ENCODE measurements at places on chromosomes 12 and 14. TPM values are rescaled to one million over a fixed set of nuclear protein-coding genes. Genes with fewer than 3 reads are reported as not detected.

Gene SRRM4
- total RNA-seq: 6.6 TPM

Gene SPTB
- total RNA-seq: 19.0 TPM

- DNase-seq: no peak
Observed at GRCh38 chr14:64388533-64389285, 556 bp downstream of the MTHFD1 start.

- no peak for DNase-seq
Observed at GRCh38 chr12:31390991-31391390, 65.0 kb upstream of the SINHCAF start.

Gene EMP1
- 77.4 TPM for total RNA-seq

DNA sequence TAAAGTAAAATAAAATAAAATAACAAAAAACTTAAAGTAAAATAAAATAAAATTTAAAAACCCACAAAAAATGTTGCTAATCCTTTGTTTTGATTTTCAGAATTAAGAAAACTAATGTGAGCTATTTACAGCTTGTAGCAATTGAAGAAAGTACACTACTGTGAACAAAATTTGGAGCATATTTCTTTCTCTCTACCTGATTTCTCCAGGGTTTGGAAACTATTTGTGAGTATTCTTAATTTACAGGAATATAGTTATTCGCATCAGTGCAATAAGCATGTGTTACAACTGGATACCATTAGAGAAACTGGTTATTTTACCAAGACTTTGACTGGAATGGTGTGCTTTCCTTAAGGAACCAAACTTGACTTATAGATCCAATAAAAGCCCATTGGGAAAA, 86.1 kb upstream of the CNOT2 start:
- DNase-seq: no peak

DNA sequence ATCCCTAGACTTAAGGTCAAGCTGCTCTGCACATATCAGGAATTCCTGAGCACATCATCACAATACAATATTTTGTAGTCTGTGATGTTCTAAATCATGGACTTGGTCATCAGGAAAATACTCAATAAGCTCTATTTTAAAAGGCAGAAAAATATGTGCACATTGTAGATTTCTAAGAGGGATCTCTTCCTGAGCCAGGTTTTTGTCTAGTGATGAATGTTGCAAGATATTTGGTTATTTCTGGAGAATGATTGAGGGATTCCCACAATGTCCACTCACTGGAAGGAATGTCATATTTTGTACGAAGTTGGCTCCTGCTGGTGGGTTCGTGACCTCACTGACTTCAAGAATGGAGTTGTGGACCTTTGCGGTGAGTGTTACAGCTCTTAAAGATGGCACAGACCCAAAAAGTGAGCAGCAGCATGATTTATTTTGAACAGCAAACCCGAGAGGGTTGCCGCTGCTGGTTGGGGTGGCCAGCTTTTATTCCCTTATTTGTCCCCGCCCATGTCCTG, 300.9 kb upstream of the DCN start:
- no peak for DNase-seq

GRCh38 chr14:99190696-99191394, 81.2 kb downstream of the BCL11B start:
- DNase-seq: peak; percentile 47

DNA sequence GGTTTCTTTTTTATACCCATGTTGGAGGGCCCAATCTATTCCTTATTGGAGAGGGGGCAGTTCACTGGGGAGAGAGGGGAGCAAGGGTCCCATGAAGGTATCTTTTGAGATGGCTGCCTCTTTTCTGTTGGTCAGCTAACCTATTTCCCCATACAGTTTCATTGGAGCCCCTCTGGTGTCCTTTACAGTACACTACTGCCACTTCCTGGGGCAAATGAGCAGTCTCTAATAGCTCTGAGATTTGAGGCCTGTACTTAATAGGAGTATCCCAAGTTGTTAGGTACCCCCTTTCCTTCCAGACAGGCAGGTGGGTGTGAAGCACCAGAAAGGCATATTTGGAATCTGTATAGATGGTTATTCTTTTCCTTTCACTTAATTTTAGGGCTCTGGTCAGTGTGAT, 41.3 kb upstream of the RNU6-8 start:
- DNase-seq: no peak

- DNase-seq: no peak
Observed at GRCh38 chr14:50106178-50106577, 10.2 kb downstream of the VCPKMT start.

Gene RND1
- 8.5 TPM for total RNA-seq

Measured in spinal cord (tissue), 10 donors.